ENCODE measurements at places on chromosomes 1 and 21. TPM values are rescaled to one million over a fixed set of nuclear protein-coding genes. Genes with fewer than 3 reads are reported as not detected.

GRCh38 chr1:220787069-220787619, 431 bp downstream of the MTARC1 start:
- H3K27ac ChIP-seq: no peak overlapping the region
- H3K27me3 ChIP-seq: no peaks in the 10 kb centered on the region

DNA sequence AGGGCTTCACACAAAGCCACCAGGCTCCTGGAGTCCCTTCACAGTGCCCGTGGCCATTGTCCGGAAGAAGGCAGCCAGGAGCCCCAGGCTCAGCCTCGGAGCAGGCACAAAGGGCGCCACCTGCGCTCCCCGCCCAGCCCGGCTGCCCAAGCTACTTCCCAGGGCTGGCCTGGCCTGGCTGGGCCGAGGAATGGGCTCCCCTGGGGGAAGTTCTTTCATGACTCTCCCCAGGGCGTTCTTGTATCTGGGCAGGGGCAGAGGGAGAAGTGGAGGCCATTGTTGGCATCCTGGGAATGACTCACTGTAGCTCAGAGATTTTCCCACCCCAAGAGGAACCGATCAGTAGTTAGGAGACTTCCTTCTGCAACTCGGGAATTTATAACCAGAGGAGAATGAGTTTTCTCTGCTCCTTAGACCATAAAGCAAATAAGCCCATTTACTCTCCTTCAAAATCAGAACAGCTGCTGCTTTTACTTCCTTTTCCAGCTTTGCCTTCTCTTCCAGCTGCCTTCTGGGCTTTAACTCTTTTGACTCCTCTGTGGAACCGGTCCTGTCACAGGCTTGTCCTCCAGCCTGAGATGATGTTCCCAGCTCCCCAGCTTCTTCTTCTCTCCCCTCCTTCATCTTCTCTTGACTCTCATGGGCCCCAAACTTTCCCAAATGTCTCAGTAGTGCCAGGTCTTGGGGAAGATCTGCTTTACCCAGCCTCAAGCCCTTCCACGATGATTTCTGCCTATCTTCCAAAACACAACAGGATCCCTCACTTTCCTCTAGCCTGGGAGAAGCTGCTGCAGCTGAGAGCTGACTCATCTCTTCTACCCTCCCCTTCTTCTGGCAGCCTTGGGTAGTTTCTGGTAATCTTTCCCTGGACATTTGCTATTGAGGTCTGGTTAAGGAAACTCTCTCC, 118.7 kb upstream of the CD34 start:
- DNase-seq: no peak
- H3K27ac ChIP-seq: no peak overlapping the region
- no peaks in the 10 kb centered on the region for H3K4me1 ChIP-seq
- peaks cover 4% of the 10 kb centered on the region for H3K27me3 ChIP-seq

DNA sequence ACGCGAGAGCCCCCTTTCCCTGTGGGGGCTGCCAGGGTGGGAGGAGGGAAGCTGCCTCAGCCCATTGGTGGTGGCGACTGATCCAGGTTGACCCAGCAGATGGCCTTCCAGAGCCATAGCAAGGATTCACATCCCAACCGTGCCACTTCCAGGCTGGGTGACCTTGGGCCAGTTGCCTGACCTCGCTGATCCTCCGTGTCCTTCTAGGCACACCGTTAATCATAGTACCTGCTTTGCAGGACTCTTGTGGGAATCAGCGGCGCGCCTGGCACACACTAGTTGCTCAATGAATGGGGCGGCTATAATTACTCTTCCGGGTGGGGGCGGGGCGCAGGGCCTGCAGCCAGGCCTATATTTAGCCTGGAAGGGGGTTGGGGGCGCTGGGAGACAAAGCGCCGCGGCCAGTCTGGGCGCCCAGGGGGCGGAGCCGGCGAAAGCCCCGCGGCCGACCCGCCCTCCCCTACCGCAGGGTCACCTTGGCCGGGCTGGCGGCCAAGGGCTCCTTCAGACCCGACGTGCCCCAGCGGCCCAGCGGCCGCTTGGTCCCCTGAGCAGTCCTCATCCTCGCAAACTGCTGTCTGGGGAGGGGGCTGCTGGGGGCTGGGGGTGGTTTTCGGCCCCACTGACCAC, 5.1 kb downstream of the HSPB7 start:
- no peak for DNase-seq
- H3K4me1 ChIP-seq: peaks cover 9% of the 10 kb centered on the region
- peak overlapping the region; percentile 24 for H3K27ac ChIP-seq
- H3K4me3 ChIP-seq: peak overlapping the region; percentile 22

GRCh38 chr1:93675931-93676330, 5.7 kb downstream of the BCAR3 start:
- H3K4me1 ChIP-seq: no peaks in the 10 kb centered on the region
- no peak overlapping the region for H3K4me3 ChIP-seq
- no peak overlapping the region for H3K27ac ChIP-seq
- no peak for DNase-seq

DNA sequence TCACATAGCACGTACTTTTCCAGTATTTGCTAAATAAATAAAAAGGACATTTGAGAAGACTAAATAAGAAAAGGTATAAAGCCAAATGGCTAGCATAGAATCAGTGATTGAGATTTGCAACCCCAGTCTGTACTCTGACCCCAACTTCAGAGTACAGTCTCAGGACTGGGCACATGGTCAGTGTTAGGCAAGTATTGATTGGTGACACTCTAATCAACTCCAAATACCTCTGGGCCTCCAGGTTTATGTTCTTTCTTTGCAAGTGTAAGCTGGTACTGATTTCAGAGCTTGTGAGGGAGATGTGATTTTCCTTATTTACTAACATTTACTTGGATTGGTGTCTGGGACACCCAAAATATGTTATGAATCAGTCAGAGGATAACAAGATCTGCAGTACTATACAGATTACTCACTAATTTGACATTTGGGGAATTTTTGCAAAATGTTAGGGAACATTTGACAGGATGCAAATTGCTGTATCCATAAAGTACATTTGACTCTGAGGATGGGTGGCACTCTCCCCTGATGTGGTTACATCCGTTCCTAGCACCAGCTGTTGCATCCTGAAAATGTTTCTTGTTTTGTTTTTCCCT, 34.2 kb downstream of the LMO4 start:
- H3K4me1 ChIP-seq: no peaks in the 10 kb centered on the region
- no peak overlapping the region for H3K4me3 ChIP-seq
- DNase-seq: no peak
- H3K36me3 ChIP-seq: no peaks in the 10 kb centered on the region
- H3K27me3 ChIP-seq: no peaks in the 10 kb centered on the region
- H3K27ac ChIP-seq: no peak overlapping the region

DNA sequence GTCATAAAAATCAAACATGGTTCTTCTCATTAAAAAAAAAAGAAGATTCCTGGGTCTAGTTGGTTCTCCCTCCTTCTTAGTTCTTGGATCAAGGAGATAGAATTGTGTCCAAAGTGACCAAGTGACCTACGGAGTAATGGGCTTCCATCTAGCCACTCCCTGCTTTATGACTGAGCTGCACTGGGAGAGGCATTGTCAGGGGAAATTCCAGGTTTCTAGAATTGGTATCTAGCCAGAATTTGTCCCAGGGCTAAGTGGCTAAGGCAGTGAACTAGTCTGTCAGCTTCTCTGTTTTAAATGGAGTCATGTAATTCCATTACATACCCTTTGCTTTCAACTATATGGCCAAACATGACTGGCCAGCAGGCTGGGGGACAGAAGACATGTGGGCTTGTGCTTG, 40.1 kb upstream of the ERG start:
- H3K36me3 ChIP-seq: no peaks in the 10 kb centered on the region
- DNase-seq: no peak
- no peak overlapping the region for H3K27ac ChIP-seq
- H3K4me1 ChIP-seq: no peaks in the 10 kb centered on the region

GRCh38 chr1:205030241-205030640, 12.8 kb upstream of the CNTN2 start:
- DNase-seq: no peak
- H3K4me3 ChIP-seq: no peak overlapping the region
- H3K27ac ChIP-seq: no peak overlapping the region
- no peaks in the 10 kb centered on the region for H3K27me3 ChIP-seq
- no peaks in the 10 kb centered on the region for H3K36me3 ChIP-seq

- H3K27ac ChIP-seq: no peak overlapping the region
- H3K36me3 ChIP-seq: no peaks in the 10 kb centered on the region
- no peaks in the 10 kb centered on the region for H3K4me1 ChIP-seq
- H3K4me3 ChIP-seq: no peak overlapping the region
- H3K27me3 ChIP-seq: no peaks in the 10 kb centered on the region
Observed at GRCh38 chr1:229378586-229379367, 35.9 kb upstream of the CCSAP start.

DNA sequence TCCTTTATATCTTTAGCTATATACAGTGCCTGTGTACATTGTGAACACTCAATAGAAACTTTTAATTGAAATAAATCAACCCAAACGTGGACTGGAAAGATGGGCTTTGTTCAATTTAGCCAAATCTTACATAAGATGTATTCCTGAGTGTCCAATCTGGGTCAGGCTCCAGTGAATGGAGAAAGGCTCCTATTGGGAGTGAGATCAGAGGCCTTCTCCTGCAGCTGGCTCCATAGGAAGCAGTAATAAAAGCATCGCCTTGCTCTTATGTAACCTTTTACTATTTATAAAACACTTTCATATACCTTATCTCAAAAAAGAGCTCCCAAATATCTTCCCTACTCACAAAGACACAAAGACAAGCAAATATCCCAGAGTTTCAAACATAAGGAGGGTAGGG, 24.9 kb upstream of the RGS16 start:
- no peak for DNase-seq
- no peak overlapping the region for H3K27ac ChIP-seq
- H3K36me3 ChIP-seq: no peaks in the 10 kb centered on the region

DNA sequence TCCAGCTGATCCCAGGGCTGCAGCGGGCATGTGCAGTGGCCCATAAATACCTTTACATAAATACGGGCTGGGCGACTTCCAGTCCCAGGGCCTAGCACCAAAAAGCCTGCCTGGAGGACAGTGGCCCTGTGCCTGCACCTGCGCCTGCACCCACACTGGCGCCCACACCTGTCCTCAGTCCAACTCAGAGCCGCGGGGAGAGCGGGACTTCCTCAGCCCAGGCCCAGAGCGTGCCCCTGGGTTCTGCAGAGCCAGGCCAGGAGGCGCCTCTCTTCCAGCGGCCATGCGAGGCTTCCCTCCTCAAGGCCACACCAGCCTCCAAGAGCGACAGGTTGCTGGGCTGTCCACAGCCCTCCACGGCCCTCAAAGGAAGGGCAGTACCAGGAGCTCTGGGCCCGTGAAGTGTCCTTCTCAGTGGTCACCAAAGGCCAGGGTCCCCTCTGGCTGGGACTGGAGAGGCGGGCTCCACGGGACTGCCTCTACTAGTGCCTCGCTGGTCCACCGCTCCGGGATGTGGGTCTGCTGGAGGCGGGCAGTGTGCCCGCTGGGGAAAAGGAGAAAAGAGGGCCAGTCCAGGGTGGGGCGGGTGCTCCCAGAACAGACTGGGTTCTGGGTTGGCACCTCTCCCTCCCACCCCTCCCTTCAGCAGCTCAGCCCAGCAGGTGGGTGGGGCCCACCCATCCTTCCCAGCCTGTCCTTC, 35.7 kb downstream of the ARHGEF16 start:
- no peaks in the 10 kb centered on the region for H3K27me3 ChIP-seq
- H3K4me1 ChIP-seq: no peaks in the 10 kb centered on the region
- no peak overlapping the region for H3K27ac ChIP-seq
- no peak for DNase-seq
- H3K36me3 ChIP-seq: no peaks in the 10 kb centered on the region

GRCh38 chr21:26553898-26554297, 19.2 kb downstream of the CYYR1 start:
- H3K4me1 ChIP-seq: no peaks in the 10 kb centered on the region
- H3K4me3 ChIP-seq: no peak overlapping the region
- DNase-seq: no peak
- no peaks in the 10 kb centered on the region for H3K27me3 ChIP-seq

GRCh38 chr1:39173119-39173994, 31.1 kb upstream of the MACF1 start:
- no peaks in the 10 kb centered on the region for H3K4me1 ChIP-seq
- H3K36me3 ChIP-seq: no peaks in the 10 kb centered on the region
- H3K27me3 ChIP-seq: no peaks in the 10 kb centered on the region
- H3K27ac ChIP-seq: no peak overlapping the region

DNA sequence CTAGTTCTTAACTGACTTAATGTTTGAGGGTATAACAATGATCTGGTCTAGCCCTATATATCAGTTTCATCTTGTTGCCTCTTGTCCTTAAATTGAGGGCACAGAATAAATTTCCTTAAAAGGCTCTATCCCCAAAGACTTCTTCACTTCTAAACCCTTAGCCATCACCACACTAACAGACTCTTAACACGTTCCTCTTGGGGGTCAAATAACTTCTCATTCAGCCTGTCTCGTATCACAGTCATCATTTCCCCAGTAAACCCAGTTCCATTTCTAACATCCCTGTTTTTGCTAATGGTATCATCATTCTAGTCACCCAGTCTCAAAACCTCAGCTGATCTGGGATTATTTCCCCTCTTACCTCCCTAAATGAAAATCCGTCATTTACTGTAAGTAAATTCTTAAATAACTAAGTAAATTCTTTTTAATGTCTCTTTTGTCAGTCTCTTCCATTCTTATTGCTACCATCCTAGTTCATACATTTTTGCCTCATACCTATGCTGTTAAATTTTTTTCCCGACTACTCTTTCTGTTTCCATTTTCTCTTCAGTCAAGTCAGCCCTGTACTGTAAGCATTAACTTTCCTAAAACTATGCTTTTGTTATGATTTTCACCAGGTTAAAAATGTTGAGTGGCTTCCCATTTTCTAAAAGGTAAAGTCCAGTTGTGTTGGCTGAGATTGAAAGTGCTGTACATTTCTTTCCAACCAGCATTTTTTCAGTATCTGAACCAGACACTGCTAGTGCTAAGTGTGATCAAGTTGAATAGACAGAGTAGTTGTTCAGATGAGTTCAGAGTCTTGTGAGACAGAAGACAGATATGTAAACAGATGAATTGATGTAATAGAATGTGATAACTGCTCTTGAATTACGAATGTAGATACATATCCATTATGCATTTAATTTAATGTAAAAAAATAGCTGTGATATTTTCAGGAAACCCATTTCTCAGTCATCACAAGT, 6.9 kb downstream of the CTTNBP2NL start:
- no peaks in the 10 kb centered on the region for H3K27me3 ChIP-seq
- H3K4me3 ChIP-seq: no peak overlapping the region
- no peak overlapping the region for H3K27ac ChIP-seq
- no peaks in the 10 kb centered on the region for H3K4me1 ChIP-seq
- no peak for DNase-seq

The EXOC8 gene
- polyA plus RNA-seq: 3.0 TPM

The HMCN1 gene
- polyA plus RNA-seq: not detected

The OR2AK2 gene
- not detected for polyA plus RNA-seq

The LRRC53 gene
- polyA plus RNA-seq: not detected

The GSTM3 gene
- polyA plus RNA-seq: 23.1 TPM

The CCDC27 gene
- not detected for polyA plus RNA-seq
